Anterior cingulate cortex (tissue), 58 donors: ENCODE measurements at places on chromosomes 6 and 20.

DNA sequence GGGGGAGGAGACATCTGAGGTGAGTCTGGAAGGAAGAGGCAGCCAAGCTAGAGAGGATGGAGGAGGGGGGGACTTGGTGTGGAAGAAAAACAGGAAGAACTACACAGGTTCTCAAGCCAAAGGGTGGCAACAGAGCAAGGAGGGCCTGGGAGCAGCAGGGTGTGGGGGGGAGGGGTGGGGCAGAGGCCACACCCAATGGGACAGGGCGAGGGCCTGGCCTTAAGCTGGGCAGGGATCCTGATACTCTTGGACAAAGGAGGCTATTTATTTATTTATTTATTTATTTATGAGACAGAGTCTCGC, 359.0 kb downstream of the ZFAND3 start:
- DNase-seq, result no peak

DNA sequence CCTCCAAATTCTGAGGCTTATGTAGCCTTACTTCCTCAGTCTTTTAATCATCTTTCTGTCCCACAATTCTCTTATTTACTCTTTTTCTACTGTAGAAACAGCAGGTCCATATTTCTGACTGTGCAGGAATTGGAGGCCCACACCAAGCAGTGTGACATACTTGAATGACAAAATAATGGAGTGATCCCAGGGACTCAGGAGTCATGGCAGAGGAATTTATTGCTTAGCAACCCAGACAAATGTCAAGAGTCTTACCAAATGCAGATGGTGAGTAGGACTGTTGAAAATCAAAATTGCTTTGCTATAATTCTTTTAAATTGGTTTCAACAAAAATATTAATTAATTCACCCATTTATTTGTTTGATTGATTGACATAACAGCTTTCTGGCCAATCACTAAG, 59.9 kb downstream of the HTR1B start:
- DNase-seq, result no peak

DNA sequence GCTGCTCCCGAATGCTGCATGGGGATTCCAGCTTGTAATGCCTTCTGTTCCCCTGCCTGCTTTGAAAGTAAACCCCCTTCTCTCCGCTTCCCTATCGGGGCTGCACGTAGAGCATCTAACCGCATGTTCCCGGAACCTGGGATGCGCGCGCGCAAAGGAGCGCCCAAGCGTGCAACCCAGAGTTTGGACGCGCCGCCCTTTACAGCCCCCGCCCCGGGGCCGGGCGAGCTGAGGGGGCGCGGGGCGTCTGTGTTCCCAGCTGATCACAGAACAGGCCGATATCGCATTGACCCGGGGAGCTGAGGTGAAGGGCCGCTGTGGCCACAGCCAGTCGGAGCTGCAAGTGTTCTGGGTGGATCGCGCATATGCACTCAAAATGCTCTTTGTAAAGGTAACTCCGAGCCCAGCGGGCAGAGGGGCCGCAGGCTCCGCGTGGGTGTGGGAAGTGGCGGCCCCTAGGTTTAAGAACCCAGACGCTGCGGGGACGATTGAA, 1.4 kb downstream of the LAMP5 start:
- DNase-seq, result no peak

DNA sequence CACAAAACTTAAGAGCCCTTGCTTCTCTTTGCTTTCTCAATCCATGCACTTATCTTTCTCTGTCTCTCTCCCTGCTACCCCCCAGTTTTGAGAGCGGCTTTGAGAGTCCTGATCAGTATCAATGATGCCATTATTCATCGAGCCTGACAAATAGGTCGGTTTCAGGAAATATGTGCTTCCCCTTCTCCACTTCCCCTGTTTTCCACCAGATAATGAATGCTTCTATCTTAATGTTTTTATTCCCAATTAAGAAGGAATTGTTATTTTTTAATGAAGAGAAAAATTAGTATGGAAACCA, 117.7 kb downstream of the KIF13A start:
- DNase-seq, result no peak

DNA sequence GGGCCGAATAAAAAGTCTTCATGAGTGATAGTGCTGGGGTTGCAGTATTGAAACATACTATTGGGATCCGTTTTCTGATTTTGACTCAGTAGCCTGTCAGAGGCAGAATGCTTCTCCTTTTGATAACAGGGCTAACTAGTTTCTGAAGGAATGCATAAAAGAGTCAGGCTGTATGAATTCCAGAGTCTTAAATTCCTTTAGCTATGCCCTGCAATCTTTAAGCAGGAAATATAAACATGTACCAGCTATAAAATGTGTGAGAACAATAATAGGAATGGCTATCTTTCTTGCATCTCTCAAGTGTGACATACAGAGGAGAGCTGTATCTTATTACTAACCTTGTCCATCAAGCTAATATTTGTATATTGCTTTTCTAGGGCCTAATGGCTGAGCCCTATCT, 917.1 kb downstream of the KIF16B start:
- no peak for DNase-seq

DNA sequence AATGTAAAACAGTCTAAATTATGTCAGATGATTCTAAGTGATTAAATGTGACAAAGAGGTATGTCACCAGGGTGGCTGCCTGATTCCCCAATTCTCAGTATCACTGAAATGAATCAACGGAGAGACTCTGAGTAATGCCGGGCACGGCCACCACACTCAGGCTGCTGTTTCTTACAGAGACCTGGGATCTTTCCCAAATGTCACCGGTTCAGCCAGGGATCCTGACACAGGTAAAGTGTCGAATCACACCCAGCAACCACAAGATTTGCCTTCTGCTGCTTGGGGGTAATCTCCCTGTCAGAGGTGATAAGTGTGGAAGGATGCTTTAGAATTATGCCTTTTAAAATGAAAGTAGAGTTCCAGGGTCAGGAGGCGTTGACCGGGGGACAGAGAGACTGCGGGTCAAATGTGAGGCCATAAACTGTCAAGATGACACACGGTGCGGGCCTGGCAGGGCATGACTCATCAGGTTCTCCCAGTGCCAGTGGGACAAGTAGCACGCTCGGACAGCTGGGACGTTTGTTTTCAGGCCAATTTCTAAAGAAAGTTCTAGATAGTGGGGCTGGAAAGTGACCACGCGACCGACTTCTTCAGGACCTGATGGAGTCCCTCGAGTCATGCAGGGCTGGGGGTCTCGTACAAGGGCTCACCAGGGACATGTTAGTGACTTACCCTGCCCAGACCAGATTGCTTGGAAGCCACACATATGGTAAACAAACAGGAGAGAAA, 48.9 kb downstream of the PRDM1 start:
- no peak for DNase-seq

- DNase-seq, result no peak
Measured at GRCh38 chr20:16283978-16284377, 289.3 kb downstream of the KIF16B start.

DNA sequence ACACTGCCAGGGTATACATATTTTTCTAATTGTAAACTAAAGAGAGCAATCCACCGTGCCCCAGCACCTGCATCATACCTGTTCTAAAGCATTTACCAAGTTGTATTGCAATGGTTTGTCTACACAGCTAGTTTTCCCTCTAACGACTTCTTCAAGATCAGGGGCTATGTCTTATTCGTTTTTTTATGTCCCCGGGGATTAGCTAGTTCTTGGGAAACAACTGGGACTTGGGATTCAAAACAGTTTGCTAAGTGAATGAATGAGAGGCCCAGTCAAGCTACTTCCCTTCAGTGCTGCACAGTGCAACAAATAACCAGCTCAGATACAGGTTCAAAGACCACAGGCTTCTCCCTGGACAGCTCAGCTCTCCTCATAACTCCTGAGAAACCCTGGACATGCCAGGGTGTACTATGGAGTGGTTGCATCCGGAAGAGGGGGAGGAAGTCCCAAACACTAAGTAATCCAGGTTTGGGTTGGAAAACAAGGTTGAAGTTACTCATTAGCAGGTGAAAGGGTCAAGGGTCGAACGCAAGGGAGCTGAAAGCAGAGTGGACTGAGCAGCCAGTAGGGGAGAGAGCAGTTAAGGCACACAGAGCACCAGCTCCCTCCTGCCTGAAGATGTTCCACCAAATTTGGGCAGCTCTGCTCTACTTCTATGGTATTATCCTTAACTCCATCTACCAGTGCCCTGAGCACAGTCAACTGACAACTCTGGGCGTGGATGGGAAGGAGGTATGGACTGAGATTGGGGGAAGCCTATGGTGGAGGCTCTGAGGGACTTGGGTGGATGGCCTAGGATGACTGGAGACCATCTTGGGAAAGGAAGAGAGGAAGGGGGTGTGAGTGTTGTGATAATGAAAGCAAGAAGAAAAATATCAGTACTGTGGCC, at the start of gene APOM:
APOM (plus strand) TSS at position 546 of the 889 bp plus-strand sequence; CDS start at position 619, 73 bp downstream.
- no peak for DNase-seq

- no peak for DNase-seq
Measured at GRCh38 chr20:4812216-4812615, 90.5 kb downstream of the PRND start.

- no peak for DNase-seq
Measured at GRCh38 chr6:125753218-125753936, 3.9 kb downstream of the HEY2 start.

DNA sequence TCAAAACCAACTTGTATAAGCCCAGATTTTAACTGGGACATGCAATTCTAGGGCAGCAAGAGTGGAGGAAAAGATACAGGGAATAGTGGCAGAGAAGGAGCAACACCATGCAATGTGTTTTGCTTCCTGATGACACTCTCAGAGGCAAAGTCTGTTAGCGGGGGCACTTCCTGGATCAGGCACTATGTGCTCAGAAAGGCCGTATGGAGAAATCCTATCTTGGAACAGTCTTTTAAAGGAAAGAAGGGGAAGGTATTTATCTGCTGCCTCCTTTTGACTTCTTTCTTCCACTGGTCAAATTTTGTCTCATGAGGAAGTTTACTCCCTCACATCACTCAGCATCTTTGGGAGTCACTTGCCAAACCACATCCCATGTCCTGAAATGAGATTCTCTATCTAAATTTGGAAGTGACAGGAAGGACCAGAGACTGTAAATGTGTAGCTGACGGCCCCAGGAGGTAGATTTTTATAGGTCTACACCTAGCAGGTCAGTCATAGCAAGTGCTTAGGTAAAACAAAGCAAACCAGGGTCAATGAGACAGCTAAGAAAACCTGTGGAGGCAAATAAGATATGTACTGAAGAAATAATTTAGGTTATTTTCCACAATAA, 91.7 kb upstream of the ELOVL5 start:
- no peak for DNase-seq

DNA sequence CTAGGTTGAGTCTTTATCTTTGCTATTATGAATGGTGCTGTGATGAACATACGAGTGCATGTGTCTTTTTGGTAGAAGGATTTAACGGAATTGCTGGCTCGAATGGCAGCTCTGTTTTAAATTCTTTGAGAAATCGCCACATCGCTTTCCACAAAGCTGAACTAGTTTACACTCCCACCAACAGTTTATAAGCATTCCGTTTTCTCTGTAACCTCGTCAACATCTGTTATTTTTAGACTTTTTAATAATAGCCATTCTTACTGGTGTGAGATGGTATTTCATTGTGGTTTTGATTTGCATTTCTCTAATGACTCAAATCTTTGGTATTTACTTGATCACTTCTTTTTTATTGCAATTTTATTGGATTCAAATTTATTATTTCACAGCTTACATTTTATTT, 117.4 kb upstream of the HDGFL1 start:
- no peak for DNase-seq

DNA sequence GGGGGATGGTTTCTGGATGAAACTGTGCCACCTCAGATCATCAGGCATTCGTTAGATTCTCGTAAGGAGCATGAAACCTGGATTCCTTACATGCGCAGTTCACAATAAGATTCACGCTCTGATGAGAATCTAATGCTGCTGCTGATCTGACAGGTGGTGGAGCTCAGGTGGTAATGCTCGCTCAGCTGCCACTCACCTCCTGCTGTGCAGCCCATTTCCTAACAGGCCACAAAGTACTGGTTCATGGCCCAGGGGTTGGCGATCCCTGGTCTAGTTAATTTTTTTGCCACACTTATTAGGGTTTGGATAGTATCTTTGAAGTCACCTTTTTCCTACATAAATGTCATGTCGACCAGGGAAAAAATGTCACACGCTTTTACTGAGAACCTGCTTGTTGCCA, 96.8 kb upstream of the MLIP start:
- no peak for DNase-seq

GRCh38 chr6:3501826-3502500, 45.1 kb upstream of the SLC22A23 start:
- DNase-seq, result no peak
